ENCODE measurements at places on chromosomes 3 and 15. TPM values are rescaled to one million over a fixed set of nuclear protein-coding genes. Genes with fewer than 3 reads are reported as not detected.

Gene ARID3B
- total RNA-seq, result 3.7 TPM

Gene RPL39L
- 15.5 TPM for total RNA-seq

Gene SERPINI2
- 0.41 TPM for total RNA-seq

Gene SATB1
- 67.7 TPM for total RNA-seq

Gene PIGZ
- 2.9 TPM for total RNA-seq

Gene TMC3
- under 0.01 TPM for total RNA-seq

Gene LPP
- 6.5 TPM for total RNA-seq

Gene GP9
- not detected for total RNA-seq

Gene CLRN1
- not detected for total RNA-seq

Gene TLE3
- total RNA-seq, result 68.9 TPM

Gene SAXO2
- 4.1 TPM for total RNA-seq

Gene AHSG
- not detected for total RNA-seq

Gene DLL4
- total RNA-seq, result 4.1 TPM

Gene NPRL2
- 20.8 TPM for total RNA-seq

Gene RHOV
- 9.4 TPM for total RNA-seq

DNA sequence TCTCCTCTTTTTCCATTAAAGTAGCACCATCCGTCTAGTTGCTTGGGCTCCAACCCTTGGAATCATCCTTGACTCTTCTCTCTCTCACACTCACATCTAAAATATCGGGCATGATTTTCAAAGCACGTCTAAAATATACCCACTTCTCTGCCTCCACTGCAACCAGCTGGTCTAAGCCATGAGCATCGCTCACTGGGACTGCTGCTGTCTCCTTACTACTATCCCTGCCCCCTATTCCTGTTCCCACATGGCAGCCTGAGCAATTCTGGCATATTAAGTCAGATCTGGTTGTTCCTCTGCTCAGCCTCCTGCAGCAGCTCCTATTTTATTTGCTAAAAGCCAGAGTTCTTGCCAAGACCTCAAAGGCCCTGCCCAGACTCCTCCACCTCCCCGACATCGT lies 53.7 kb downstream of the ST6GAL1 start:
- DNase-seq, result no peak

DNA sequence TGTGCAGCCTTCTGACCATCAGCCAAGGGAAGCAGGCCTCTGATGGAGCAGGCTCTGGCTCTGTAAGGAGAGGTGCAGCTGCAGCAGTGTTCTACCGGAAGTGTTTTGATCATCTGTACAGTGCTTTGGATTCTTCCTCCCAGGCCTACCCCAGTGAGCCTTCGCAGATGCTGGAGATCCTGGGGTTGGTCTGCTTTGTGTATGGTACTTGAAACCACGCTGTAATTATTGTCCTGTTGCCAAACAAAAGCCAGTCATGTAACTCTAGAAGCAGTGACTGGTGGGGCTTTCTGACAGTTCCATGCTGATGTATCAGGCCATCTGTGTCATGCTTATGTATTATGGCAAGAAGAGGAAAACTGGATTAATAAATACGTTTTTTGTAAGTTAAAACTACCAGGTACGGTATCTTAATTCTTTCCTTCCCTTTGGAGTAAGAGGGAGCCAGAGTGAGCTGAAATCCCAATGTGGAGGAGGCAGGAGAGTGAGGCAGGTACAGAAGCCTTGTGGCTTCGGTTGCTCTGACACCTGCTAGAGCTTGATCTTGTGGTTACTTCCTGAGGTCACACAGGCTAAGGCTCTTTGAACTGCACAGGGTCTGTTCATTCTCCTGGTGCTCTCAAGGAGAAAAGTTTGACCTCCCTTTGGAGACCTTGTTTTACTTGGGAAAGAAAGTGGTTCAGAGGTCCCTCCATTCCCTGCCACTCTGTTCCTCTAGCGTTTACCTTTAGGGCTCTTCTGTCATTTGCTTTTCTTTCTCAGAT lies 3.7 kb downstream of the TMEM42 start:
- DNase-seq, result no peak

DNA sequence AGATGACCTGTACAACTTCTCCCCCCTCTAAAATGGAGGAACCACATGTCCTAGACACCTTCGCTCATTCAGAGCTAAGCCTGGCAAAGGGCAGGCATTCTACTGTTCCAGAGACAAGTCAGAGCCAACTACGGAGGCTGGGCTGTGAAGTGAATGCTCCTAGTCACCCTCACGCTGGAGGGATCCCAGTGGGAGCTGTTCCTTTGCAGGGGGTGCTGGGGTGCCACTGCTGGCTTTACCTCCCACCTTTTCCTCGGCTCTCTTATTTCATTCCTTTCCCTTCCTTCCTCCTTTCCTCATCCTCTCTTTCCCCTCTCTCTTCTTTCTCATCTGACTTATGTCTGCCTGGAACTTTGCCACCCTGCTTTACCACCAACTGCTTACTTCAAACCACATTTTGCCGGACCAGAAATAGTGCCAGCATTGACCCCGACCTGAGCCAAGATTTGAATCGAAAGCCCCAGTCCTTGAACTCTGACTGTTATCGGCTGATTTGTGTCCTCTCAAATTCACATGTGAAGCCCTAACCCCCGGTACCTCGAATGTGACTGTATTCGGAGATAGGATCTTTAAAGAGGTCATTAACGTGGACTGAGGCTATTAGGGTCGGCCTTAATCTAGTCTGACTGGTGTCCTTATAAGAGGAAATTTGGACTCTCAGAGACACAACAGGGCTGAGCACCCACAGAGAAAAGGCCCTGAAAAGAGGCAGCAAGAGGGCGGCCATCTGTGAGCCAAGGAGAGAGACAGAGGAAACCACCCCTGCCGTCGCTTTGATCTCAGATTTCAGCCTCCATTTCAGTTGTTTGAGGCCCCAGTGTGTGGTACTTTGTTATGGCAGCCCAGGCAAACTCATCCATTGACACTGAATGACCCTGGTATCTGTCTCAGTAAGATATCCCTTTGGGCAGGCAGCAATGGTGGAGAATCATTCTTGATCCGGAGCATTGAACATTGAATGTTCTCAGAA lies 31.3 kb upstream of the TBC1D21 start:
- DNase-seq, result no peak

DNA sequence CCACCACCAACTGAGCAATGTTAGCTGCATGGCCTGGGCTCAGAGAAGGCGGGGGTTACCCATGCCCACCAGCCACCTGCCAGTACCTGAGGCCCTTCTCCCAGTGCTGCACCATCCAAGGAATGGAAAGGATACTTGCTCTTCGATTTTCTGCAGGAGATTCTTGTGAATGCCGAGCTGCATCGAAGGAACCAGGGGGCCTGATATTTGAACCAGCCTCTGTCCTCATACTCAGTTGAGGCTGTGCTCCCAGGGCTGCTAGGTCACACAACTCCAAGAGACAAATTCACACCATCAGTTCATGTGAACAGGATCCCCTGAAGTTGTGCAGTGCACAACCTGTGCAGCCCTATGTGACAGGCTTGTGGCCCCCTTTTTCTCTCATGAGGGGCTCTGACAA lies 18.0 kb downstream of the PLA2G4F start:
- no peak for DNase-seq

DNA sequence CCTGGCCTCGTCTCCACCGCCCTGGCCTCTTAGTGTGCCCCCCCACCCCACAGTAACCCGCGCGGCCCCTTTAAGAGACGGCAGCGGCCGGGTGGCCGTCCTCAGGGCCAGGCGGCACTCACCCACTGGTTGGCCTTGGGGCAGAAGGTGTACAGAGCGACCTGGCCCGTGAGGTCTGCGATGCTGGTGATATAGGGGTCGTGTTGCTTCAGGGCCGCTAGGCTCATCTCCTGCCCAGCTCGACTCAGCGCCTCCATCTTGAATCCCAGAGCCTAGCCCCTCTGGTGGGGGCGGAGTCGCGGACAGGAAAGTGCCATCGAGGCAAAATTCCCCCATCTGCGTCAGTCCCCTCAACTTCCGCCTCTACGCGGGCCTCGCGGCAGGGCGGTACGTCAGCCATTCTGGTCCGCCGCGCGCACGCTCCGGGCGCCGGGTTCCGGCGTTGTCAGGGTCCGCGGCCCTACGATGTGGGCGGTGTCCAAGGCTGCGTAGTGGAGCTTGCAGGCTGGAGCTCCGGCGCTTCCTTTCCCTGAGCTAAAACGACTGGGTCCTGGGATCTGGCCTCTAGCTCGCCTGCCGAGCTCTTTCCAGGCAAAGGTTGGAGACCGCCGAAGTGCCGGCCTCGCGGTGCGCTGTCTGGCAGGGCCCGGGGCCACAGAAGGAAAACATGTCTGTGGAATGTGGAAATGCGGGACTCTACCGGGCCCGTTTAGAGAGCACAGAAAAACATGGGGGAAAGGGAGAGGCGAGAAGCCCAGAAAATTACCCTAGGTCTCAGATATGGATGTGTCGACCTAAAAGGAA lies at the start of gene DCP1A:
Gene DCP1A (minus strand): TSS at position 283 of the 804 bp plus-strand sequence. CDS start 26 bp downstream, at position 257.
- DNase-seq, result peak; percentile 95

DNA sequence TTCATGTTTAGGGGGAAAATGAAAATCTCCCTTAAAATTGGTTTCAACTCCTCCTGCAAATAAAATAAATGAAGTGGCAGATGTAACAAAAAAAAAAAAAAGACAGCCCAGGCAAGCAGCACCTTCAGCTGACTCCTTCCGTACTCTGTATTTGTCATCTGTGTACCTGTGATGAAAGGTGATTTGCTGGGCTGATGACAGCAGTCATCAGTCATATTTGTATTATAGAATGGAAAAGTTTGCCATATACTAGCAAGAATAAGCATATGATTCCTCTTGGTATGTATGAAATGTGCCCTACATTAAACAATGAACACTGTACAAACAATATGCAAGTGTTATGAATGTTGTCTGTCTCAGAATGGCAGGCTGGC lies 44.1 kb upstream of the WWTR1 start:
- DNase-seq, result no peak

DNA sequence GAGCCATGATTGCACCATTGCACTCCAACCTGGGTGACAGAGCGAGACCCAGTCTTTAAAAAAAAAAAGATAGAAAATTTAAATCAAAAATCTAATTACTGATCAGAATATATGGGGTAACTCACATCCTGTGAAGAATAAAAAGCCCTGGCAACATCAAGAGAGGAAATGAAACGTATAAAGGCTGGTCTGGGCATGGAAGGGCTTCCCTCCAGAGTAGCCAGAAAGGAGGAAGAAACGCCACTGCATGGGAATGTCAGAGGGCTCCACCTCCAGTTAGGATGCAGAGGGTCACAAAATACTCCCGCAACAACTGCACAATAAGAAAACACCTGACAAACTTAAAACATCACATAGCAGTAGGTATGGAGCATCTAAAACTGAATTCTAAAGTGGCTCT lies 4.9 kb upstream of the IQCF1 start:
- DNase-seq, result no peak

GRCh38 chr15:57217778-57218598 lies 158.3 kb upstream of the CGNL1 start:
- no peak for DNase-seq

DNA sequence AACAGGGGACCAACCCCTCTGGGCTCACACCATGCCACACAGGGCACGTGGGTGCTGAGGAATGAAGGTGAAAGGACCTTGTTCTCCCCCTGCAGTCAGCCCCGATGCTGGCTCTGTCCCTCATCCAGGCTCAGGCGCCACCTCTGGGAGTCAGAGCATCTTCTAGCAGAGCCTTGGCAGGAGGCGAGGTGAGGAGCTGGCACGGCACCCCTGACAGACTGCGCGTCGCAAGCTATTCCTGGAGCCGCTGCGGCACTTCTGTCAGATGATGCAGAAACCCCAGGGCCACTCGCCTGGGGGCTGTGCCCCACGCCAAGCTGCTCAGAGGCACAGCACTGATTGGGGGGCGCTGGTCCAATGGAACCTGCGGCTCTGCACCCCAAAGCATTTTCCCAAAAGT lies 62.0 kb downstream of the MGLL start:
- DNase-seq, result no peak

DNA sequence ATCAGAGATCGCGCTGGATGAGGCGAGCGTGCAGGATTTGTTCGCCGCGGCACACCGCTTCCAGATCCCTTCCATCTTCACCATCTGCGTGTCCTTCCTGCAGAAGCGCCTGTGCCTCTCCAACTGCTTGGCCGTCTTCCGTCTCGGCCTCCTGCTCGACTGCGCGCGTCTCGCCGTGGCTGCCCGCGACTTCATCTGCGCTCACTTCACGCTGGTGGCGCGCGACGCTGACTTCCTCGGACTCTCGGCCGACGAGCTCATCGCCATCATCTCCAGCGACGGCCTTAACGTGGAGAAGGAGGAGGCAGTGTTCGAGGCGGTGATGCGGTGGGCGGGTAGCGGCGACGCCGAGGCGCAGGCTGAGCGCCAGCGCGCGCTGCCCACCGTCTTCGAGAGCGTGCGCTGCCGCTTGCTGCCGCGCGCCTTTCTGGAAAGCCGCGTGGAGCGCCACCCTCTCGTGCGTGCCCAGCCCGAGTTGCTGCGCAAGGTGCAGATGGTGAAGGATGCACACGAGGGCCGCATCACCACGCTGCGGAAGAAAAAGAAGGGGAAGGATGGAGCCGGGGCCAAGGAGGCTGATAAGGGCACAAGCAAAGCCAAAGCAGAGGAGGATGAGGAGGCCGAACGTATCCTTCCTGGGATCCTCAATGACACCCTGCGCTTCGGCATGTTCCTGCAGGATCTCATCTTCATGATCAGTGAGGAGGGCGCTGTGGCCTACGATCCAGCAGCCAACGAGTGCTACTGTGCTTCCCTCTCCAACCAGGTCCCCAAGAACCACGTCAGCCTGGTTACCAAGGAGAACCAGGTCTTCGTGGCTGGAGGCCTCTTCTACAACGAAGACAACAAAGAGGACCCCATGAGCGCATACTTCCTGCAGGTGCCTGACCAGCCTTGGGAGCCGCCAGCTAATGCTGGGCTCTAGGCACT lies 819 bp downstream of the KLHL40 start:
- no peak for DNase-seq

- no peak for DNase-seq
Measured at GRCh38 chr3:52608337-52608736, 71.9 kb downstream of the UQCC5 start.

DNA sequence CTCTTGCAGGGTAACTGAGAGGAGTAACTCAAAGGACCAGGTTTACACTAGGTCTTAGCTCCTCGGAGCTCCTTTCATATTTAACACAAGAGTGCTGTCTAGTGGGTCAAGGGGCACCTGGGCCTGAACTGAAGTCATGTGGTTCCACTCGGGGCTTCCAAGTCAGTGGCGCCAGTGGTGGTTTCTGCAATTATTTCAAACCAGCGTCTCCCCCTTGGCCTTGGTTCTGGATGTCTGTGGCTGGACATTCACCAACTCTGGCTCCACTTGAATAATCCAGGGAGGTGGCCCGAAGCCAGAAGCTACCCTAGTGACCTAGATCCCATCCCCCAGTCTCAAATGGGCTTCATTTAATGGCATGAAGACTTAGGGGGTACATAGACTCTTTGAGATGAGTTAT lies 144.3 kb upstream of the ADAMTS9 start:
- no peak for DNase-seq

- no peak for DNase-seq
Measured at GRCh38 chr3:136836511-136837156, 17.7 kb downstream of the SLC35G2 start.

- no peak for DNase-seq
Measured at GRCh38 chr15:80779658-80780415, 667 bp downstream of the CEMIP start.

- DNase-seq, result no peak
Measured at GRCh38 chr15:65910341-65910740, 41.0 kb downstream of the RAB11A start.
